Activated CD4-positive, alpha-beta T cell treated with anti-CD3 and anti-CD28 coated beads, Interleukin-2, amount 50 U/mL, for 24 hours (primary cell): ENCODE measurements at places on chromosomes 4 and X.

DNA sequence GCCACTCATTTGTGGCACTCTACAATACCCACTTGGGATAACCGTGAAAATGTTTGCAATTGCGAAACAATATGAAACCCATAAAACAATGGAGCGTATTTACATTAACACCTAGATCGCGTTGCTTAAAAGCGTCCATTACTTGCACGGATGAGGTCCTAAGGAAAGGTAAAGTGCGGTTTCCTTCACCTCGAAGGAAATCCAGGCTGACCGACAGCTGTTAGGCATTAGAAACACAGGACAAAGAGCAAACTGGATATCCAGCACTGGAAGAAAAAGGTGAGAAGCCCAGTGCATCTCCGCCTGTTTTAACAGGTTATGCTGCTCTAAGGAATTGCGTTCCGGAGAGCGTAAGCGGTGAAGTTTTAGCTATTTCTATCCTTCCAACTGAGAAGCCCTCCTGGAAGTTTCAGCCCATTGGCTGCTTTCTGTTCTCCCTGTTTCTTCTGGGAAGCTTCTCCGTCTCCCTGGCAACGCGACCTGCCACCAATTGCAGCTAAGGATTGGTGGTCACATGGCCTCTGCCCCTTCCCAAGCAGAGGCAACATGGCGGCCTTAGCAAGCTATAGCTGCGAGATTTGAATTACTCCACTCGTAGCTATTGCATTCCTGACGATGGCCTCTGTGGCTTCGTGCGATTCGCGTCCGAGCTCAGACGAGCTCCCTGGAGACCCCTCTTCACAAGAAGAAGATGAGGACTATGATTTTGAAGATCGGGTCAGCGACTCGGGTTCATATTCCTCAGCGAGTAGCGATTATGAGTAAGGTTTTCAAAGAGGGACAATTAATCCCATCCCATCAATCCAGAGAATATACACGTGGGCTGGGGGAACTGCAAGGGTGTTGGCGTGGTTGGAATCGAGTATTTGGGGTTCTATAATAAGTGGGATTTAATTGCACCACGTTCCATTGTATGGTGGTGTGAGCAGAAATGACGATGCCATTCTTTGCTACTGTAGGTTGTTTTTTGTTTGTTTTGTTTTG lies at the start of gene INTU:
INTU (plus strand) TSS at position 538 of the 984 bp plus-strand sequence; CDS start at position 616, 78 bp downstream.
- DNase-seq, result no peak

DNA sequence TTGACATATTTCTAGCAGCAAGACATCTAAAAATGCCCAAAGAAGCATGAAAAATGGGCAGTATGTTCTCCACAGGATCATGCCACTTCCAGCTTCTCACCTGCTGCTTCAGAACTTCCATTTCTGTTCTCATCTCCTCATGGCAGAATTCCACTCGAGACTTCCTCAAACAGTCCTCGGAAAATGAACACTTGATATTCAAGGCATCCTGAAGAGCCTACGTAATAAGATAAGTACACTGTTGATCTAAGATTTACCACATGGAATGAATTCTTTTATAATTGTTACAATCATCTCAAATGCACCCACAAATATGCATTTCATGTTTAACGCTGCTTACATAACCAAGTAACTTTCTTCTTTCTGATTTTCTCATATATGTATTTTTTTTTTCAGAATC lies 14.1 kb downstream of the TNIP3 start:
- DNase-seq, result no peak

DNA sequence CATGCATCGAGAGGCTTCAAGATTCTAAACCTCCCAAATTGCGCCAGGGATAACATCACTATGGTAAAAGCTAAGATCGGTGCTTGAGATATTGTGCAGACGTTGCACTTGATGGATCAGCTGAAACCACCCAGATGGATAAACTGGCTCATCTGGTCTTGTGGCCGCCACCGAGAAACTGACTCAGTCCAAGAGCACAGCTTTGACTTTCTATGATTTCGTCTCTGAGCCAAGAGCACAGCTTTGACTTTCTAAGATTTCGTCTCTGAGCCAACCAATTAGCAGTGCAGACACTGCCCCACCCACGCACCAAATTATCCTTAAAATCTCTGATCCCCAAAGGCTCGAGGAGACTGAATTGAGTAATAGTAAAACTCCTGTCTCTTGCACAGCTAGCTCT lies 687.2 kb downstream of the FAM133A start:
- DNase-seq, result no peak

DNA sequence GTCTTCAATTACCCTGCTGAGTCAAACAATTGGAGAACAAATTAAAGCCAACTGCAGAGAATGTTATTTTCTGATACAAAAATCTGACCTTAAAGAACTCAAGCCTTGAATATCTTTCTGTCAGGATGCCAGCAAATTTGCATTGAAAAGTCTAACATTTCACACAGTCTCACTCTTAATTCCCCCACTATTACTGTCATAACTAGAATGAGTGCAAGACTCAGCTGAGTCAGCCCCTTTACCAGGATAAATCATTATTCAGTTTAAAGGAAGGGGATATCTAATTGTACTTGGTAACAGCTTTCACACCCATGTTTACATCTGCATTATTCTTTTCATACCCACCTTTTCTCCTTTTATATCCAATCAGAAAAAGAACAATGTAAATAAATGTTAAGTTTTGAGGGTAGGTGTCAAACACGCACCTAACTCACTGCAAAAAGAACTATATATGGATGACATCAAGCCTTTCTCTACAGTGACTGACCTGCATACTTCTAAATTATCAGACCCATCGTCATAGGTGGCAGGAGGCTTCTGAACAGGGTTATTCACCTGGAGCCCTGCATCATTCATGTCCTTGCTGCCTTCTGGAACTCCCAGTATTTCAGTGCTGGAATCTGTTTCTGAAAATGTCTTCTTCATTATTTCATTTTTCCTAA lies 117.4 kb downstream of the TMA16 start:
- DNase-seq, result no peak

GRCh38 chrX:53239474-53239873 lies 14.5 kb upstream of the KDM5C start:
- DNase-seq, result no peak

GRCh38 chrX:11678158-11678557 lies 12.4 kb upstream of the ARHGAP6 start:
- DNase-seq, result no peak
